CD4-positive, alpha-beta T cell treated with Interleukin-12 subunit alpha and Interleukin-12 subunit beta, for 1 hour (primary cell): ENCODE measurements at places on chromosomes 1 and 21.

DNA sequence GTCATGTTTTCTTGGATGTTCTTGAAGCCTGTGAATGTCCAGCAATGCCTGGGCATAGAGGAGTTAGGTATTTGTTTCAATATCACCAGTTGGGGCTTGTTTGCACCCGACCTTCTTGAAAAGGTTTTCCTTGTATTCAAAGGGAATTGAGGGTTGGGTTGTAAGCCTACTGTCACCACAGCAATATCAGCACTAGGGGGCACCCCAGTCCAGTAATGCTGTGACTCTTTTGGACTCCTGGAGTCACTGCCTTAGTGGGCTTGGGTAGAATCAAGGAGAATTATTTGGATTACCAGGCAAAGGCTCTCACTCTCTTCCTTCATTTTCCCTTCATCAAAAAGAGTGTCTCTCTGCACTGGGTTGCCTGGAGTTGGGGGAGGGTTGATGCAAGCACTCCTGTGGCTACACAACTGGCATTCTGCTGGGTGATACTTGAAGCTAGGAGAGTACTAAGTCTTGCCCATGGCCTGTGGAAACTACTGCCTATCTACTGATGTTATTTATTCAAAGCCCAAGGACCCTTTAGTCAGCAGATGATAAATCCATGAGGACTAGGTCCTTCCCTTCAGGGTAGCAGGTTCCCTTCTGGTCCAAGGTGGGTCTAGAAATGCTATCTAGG, 34.5 kb downstream of the OR10R2 start:
- peak; percentile 44 for DNase-seq

- DNase-seq: no peak
These were observed 62.6 kb downstream of the VPS26C start for GRCh38 chr21:37204580-37204979.

GRCh38 chr1:247043406-247043805, 35.2 kb downstream of the ZNF670 start:
- no peak for DNase-seq

DNA sequence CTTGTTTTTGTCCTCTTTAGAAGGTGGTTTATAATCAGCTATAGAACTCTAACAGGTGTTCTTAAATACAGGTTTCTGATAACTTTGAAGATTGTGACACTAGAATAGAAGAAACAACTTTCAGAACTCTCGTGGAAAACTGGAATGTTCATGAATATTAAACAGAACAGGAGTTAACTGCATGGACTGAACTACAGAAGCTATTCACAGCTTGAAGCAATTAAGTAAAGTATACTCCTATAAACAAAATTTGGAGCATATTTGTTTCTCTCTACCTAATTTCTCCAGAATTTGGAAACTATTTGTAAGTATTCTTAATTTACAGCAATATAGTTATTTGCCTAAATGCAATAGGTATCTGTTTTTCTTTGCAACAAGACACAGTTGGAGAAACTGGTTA, 824.8 kb downstream of the ADGRL2 start:
- peak; percentile 1 for DNase-seq

- no peak for DNase-seq
These were observed 269.2 kb upstream of the NRIP1 start for GRCh38 chr21:15333951-15334350.

DNA sequence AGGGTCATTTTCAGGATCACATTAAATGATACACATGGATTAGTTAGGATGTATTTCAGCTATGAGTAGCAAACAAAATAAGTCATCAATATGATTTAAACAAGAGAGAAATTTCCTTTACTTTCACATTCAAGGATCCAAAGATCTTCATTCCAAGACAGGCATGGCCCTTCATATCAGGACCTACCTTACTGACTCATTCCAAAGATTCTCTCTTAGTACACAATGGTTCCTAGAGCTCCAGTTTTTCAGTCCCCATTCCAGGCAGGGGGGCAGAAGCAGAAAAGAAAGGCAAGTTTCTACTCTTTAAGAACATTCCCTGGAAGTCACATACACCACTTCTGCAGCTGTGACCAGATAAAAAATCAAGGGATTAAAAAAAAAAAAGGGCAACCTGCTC, 23.7 kb downstream of the RGS2 start:
- no peak for DNase-seq

- DNase-seq: no peak
These were observed 7.6 kb downstream of the RSBN1 start for GRCh38 chr1:113804421-113805255.

DNA sequence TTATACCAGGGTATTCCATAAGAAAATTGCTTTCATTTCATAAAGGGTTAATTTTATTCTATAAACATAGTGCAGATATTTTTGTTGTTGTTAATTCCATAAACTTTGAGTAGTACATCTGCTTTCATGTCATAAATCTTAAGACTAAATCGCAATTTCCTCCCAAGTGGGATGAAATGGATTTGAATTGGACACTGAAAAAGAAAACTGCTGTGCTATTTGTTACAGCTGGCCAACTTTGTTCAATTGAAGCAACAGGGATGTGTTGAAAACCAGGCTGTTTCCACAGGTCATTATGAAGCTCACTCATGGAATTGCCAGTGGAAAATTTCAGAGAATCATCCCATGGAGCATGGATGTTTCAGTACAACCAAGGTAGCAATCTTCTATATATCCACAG, 252.5 kb upstream of the RGS18 start:
- no peak for DNase-seq

- no peak for DNase-seq
These were observed 1.6 kb downstream of the UBASH3A start for GRCh38 chr21:42405064-42406013.

DNA sequence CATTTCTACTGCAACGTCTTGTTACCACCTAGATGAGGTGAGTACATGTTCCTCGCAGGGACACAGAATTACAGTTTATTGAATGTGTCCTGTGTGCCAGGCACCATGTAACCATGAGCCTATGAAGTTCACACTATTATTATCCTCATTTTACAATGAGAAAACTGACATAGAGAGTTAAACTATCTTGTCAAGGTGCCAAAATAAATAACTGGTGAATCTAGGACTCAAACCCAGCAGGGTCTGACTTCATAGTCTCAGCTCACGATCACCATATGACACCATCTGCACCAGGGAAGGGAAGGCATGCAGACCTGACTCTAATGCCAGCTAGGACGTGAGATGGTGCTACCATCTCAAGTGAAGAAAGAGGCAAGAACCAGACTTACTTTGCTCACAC, 2.4 kb downstream of the SELE start:
- DNase-seq: no peak

DNA sequence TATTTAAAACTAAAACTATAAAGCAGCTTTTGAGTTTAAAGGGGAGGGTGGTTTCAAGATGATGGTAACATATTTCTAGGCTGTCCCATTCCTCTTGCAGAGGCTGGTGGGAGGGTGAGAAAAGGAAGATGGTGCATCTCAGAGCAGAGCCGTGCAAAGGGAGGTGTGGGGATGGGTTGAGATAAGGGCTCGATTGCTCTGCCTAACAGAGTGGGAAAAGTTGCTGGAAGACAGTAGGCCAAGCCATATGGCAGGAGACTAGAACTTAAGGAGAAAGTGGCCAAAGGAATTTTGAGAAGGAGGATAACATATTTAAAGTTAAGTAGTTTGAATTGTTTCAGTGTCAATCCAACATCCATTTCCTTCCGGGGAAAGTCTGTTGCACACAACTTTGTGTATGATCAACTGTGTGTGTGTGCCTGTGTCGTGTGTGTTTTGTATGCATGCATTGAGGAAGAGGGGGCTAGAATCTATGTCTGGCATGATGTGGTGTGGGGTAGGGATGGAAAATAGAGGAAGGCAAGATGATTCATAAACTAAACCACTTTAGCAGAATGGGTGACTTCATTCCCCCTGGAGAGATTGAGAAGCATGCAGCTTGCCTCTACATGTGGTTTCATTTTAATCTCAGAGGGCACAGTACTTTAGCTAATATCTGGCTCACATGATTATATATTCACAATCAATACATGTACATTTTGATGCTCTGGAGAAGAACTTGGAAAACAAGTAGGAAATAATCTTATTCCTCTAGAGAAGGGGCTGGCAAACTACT, 145.0 kb upstream of the DNAH14 start:
- DNase-seq: no peak

DNA sequence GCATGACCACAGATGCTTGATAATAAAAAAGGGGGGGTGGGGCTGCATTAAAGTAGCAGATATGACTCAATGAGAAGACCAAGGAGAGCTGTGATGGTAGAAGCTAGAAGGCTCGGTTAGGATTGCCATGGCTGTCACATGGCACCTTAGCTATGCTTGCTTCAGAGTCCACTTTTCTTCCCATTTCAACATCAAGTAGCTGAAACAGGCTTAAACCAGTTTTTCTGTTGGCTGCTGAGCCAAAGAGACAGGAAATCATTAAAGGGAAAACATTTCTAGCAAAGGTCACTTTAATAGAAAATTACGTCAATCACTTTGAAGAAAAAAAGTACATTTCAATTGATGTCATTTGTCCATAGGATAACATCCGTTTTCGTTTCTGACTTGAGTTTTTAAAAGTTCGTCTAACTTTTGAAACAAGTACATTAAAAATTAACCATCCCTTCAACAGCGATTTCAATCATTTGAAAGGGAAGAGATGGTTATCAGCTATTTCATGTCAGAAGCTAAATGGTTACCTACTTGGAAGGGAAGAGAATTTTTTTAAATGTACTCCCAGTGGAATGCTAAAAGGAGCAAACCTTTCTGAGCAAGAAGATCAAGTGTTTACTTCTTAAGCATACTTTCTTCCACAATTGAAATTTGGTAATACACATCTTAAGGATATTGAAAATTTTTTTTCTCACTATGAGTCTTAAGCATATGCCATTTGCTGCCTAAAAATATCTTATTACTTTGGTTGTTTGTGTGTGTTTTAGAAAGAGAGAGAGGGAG, 488.1 kb upstream of the PRMT6 start:
- no peak for DNase-seq

DNA sequence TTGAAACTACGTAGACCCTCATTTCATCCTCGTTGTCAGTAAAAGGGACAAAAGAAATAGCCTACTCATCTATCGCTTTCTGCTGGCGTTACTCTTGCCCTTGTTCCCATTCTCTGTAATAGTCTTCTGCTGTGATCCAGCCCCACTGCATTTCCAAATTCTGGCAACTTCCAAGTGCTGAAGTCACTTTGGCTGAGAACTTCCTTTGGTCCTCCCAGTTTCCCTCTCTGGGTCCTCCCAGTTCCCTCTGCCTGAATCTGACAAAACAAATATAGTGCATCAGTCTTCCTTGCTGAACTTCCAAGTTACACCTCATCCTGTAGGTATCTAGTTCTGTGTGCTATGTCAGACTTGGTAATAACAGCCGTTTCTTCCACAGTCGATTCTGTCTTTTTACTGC, 47.0 kb upstream of the PLA2G4A start:
- DNase-seq: no peak

- no peak for DNase-seq
These were observed 25.5 kb downstream of the CDC14A start for GRCh38 chr1:100377590-100378361.

DNA sequence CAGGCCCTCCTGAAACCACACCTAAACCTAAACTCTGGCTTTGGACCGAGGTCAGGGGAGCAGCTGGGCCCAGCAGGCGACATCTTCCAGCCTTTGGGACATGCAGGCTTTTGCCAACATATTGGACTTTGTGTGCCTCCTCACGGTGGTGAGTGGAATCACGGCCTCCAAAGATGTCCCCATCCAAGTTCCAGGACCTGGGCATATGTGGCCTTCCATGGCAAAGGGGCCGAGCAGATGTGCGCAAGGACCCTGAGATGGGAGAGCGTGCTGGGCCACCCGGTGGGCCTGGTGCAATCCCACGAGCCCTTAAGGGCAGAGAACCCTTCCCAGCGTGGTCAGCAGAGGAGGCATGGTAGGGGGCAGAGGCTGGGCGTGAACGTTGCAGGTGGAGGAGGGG, 160.8 kb upstream of the C1orf174 start:
- DNase-seq: no peak

- DNase-seq: no peak
These were observed 848 bp upstream of the APOBEC4 start for GRCh38 chr1:183653876-183654451.

DNA sequence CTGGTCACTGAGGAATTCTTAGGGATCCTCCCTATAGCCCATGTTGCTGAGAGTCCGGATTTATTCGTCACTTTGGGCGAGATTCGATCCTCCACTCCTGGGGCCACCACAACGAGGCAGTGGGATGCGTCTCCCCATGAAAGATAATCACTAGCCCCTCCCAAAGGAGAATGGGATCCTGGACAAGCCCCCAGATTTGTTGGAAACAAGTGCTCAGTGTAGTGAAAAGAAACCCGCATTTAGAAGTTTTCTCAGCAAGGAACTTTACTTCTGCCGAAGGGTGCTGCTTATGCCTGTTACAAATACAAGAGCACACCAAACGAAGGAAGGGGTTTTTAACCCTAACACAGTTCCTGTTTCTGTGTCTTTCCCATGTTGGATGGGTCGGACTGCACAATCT, 83.3 kb downstream of the ZFYVE9 start:
- no peak for DNase-seq

- DNase-seq: peak; percentile 77
These were observed 4.5 kb upstream of the IER5 start for GRCh38 chr1:181083842-181084605.

DNA sequence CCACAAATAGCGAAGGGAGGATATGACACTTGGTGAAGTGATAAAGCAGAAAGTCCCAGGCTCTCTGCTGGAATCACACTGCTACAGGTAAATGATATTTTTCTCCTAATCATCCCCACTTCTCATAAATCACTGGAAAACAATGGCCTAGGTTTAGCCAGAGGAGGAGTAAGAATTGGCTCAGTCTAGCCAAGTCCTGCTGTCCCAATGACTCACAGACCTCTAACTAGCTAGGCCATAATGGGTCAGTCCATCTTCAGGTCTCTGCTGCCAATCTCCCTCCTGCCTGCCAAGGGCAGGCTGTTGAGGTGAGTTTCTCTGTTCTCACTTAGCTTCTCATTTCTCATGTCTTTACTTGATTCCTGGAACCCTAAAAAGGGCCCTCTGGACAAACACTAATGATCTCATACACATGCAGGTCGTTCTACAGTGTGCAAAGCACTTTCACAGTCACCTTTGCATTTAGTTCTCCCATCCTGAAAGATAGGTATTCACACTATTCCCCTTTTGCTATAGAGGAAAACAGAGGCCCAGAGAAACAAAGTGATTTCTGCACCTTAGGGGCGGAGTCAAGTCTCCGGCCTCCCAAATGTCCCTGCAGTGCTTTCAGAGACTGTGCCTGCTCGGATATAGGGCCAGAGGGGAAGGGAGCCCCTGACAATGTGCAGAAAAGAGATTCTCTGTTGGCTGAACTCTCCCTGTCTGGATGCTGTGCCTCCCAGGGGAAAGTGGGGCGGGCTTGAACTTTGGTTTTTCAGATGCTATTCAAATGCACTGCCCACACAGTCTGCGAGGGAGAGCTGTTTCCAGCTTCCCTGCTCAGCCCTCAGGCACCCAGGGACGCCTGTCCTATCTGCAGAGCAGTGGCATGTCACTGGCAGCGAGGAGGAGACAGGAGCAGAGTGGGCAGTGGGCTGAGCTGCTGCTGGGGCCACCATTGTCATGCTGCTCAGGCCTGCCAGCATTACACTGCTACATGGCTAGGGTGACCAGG, 3.9 kb upstream of the CDK18 start:
- DNase-seq: no peak

GRCh38 chr1:26349188-26349876, 4.6 kb downstream of the CRYBG2 start:
- DNase-seq: no peak

GRCh38 chr1:154222918-154223317, 2.2 kb downstream of the UBAP2L start:
- no peak for DNase-seq
